Esophagus muscularis mucosa (tissue), 4 donors: ENCODE measurements at places on chromosomes 7 and 10. TPM values are rescaled to one million over a fixed set of nuclear protein-coding genes. Genes with fewer than 3 reads are reported as not detected.

MACROH2A2 gene
- total RNA-seq: 16.2 TPM

ZNF3 gene
- 25.3 TPM for total RNA-seq

PNLIP gene
- not detected for total RNA-seq

TRPV5 gene
- total RNA-seq: not detected

ADAM12 gene
- total RNA-seq: 0.83 TPM
